ENCODE measurements at places on chromosomes 2 and 18.

GRCh38 chr2:219656526-219656925, 29.1 kb downstream of the SLC4A3 start:
- DNase-seq, result no peak

- DNase-seq, result peak; percentile 53
These were observed 229.1 kb upstream of the RBBP8 start for GRCh38 chr18:22703883-22704585.

DNA sequence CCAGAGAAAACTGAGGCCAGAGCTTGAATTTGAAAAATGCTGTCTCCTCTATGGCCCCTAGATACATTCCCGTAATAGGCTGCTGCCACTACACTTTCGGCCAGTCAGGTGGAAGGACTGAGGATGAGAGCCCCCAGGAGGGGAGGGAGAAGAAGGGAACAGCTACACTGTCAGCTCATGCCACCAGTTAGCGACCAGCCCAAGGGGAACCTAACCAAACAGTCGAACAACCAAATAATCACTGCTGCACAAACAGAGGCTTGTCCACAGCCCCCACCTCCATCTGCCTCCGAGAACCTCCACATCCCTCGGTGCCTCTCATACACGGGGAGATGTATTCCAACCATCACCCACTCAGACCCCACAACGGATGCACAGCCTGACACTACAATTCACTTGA, 7.3 kb downstream of the ZNF516 start:
- no peak for DNase-seq

- DNase-seq, result peak; percentile 22
These were observed 187.7 kb downstream of the MYO3B start for GRCh38 chr2:170365686-170366085.

DNA sequence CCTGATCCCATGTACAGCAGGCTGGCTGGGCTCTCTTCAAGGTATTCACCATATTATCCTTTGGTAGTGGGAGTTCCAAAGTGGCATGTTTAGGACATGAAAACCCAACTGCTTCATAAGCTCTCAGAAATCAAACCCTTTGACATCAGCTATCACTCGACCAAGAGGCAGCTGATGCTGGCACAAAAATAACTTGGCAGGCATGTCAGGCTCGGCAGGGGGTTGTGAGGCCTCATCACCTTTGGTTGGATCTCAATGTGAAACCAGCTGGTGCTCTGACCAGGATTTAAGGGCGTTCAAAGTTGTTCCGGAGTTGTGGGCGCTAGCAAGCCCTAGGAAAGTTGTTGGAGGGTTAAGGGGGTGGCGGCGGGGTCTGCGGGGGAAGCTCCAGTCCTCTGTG, 171.9 kb downstream of the FHOD3 start:
- no peak for DNase-seq

GRCh38 chr2:236164201-236164924, 3.8 kb downstream of the GBX2 start:
- no peak for DNase-seq

Measured in SW480 (cell line).